Activated T-helper 9 cell treated with anti-CD3 and anti-CD28 coated beads, Interleukin-2, amount 50 U/mL, for 16 hours (primary cell): ENCODE measurements at places on chromosomes 7 and 10.

DNA sequence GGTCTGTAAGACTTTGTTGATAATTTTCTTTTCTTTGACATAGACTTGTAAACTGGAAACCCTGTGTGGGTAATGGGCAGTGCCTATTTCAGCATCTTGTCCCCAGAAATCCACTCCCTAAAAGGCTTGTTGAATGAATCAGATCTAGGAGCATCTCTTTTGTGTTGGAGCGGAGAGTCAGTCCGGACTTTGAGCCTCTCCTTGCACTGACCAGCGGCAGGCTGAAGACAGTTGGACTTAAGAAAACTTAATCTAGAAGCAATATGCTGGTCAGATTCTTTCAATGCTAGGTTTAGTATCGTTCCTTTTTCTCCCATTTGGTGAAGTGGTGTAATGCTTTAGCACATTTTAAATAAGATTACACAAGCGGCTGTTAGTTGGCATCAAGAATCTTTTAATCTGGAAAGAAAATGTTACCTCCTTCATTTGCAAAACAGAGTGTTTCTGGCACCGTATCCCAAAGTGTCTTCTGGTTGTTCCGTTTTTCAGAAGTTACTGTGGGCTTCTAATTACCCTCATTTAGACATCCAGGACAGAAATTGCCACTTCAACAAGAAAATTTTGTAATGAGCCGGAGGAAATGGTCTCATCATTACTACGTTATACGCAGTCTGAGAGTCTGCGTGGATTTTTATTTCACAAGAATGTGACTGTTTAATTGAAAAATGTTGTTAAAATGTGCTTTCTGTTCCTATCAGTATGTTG, 74.7 kb downstream of the CUX1 start:
- DNase-seq = no peak

GRCh38 chr10:51176976-51177695, 102.8 kb downstream of the PRKG1 start:
- no peak for DNase-seq

GRCh38 chr7:130205084-130205947, at the start of gene TMEM209:
TMEM209 (minus strand) TSS chr7:130205406; CDS start chr7:130205375, 31 bp downstream.
- DNase-seq = peak; percentile 88

GRCh38 chr7:30927040-30927439, 15.4 kb downstream of the AQP1 start:
- DNase-seq = no peak

- DNase-seq = no peak
These were observed 509.2 kb downstream of the TCERG1L start for GRCh38 chr10:130802301-130802700.

DNA sequence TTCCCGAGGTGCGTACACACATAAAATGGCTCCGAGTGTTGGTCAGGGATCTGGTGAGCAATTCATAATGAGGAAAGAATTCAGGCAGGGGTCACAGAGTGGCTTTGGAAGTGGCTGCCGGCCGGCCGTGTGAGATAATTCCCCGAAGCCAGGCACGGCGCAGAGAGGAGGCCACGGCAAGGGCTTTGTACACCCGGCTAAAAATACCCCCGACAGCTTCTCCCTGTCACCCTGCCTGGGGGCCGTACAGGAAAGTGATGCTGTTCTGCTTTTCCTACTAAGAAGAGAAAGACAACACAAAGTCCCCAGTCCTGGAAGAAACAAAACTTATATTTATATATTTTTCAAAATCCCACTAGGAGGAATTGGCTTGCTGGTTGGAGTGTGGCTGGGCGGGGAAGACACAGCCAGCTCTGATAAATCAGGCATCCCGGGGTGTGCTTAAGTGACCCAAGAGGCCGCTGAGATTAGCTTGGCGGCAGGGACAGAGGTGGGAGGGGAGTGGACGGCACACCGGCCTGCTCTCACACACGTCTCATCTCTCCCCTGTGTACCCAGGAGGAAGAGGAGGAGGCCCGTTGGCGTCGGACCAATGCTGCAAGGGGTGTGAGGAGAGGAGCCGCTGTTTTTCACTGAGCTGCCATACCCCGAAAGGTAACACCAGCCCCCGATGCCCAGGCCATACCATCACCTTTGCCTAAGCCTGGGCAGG, 70.5 kb downstream of the ZMIZ1 start:
- DNase-seq = no peak

DNA sequence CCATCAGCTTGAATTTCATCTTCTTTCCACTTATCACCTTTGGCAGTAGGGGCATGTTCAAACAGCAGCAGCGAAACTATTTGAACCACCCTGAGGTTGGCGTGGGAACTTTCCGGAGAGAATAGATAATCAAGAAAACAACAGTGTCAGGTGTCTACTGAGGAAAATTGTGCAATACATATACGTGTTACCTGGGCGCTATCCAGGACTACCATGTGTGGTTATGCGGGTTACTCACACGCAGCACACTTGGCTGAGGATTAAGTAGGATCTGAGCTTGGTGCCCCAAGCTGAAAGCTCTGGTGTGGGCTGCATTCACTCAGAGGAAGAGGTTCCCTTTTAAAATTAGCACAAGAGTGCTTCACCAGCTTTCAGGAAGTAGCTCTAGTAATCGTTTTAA, 8.8 kb upstream of the ABI1 start:
- DNase-seq = no peak

DNA sequence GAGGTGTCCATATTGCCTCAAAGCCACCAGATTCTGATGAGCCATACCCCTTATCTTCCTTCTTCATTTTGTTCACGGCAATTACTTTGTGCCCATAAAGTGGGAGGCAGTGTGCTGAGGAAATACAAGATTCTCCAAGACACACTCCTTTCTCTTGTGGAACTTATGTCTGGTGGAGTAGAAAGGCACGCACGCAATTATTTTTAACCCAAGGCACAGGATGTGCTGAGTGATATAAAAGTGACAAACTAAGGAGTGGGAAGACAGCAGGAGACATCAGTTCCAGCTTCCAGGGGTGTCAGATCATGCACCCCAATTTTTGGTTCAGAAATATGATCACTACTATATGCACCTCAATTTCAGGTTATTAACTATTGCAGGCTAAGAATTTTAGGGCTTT, 94.7 kb upstream of the PDCD4 start:
- DNase-seq = no peak
